MCF 10A (cell line): ENCODE measurements at places on chromosomes 2 and 18. TPM values are rescaled to one million over a fixed set of nuclear protein-coding genes. Genes with fewer than 3 reads are reported as not detected.

Gene OSBPL1A
- 14.8 and 21.5 TPM in 2 replicates for total RNA-seq

Gene ERMN
- total RNA-seq, result not detected in 2 replicates

DNA sequence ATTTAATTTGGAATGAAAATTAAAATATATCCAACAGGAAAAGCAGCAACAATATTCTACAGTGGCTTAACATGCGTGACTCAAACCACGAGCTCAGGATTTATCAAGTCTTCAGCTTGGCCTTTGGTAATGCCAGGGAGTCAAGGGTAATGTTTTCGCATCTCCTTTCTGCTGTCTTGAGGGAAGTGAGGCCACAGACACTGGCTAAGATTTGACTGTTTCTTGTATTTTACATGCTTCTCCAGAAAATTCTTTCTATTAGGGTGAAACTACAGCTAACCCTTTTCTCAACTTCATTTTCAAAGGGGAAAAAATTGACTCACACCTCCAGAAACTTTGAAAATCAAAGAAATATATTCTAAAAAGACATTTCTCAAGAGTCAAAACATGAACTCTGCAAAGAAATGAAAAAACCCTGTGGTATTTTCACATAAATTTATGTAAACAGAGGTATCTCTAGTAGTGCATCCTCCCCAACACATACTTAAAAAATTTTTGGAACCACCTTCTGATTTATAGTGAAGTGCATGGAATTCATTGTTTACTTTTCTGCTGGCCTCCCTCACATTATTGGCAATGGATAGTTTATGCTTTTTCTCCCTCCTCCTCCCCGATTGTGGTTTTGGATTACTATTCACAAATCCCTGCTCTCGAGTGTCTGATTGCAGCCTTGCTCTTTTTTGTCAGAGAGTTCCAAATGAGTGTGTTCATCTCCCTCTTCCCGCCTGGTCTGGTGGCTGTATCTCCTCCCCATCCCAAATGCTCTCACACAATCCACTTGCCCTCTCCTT, 48.7 kb downstream of the DPP4 start:
- peak; percentile 17 for DNase-seq
- no peaks in the 10 kb centered on the region for H3K27me3 ChIP-seq
- peaks cover 26% of the 10 kb centered on the region for H3K4me1 ChIP-seq

DNA sequence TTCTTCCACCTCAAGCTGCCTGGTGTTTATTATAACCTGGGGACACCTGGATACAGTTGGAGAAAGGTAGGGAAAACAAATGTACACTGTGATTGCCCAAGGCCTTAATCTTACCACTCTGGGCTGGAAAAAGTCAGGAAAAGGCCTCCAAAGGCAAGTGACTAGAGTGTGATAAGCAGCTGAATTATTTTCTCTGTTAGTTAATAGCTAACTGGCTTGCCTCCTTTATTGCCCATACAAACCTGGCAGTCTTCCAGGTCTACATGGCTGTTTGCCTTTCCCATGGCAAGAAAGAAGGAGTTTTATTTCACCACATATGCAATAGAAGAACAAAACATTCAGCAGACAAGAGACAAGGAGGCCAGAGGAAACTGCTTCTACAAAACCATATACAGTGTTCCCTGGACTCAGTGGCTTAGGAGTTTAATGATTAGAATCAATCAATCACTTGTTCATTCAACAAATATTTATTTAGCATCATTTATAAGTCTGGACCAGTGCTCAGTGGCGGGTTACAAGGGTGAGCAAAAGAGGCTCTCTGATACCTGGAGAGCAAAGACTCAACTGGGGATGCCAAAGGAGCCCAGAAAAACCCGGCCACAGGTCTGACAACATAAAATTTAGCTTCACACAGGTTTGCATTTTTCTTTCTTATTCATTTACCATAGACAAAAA, 27.5 kb upstream of the SUCLG1 start:
- H3K27me3 ChIP-seq, result no peaks in the 10 kb centered on the region
- no peak overlapping the region for H3K4me3 ChIP-seq
- peak; percentile 6 for DNase-seq

GRCh38 chr2:8154936-8155335, 526.9 kb upstream of the ID2 start:
- H3K27ac ChIP-seq, result no peak overlapping the region
- H3K4me3 ChIP-seq, result no peak overlapping the region
- peaks cover 5% of the 10 kb centered on the region for H3K36me3 ChIP-seq
- DNase-seq, result no peak
- no peaks in the 10 kb centered on the region for H3K4me1 ChIP-seq
- H3K27me3 ChIP-seq, result no peaks in the 10 kb centered on the region

GRCh38 chr2:210839450-210839849, 283.1 kb downstream of the CPS1 start:
- H3K36me3 ChIP-seq, result no peaks in the 10 kb centered on the region
- no peak overlapping the region for H3K4me3 ChIP-seq
- no peaks in the 10 kb centered on the region for H3K4me1 ChIP-seq
- H3K27me3 ChIP-seq, result peaks cover 53% of the 10 kb centered on the region

DNA sequence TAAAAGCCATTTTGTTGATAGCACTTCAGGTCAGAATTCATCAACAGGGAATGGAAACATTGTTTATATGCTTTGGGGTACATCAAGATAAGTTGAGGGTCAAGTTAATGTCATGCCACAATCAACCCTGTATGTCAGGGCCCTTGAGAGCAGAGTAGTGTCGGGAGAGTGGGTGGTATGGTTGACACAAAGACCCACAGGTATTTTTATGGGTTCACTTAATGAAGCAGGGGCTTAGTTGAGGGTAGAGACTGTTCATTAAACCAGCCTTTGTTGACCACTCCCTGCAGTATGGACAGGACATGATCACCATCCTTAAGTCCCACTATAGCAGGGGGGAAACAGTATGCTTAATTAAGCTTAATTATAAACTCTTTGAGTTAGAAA, 5.7 kb downstream of the RPL37A start:
- H3K36me3 ChIP-seq, result peaks cover 95% of the 10 kb centered on the region
- peaks cover 34% of the 10 kb centered on the region for H3K4me1 ChIP-seq
- no peak overlapping the region for H3K27ac ChIP-seq
- DNase-seq, result no peak
- no peaks in the 10 kb centered on the region for H3K27me3 ChIP-seq

GRCh38 chr2:46072101-46072820, 224.9 kb upstream of the EPAS1 start:
- DNase-seq, result no peak
- H3K4me3 ChIP-seq, result no peak overlapping the region
- H3K27me3 ChIP-seq, result no peaks in the 10 kb centered on the region
- no peak overlapping the region for H3K27ac ChIP-seq
- H3K36me3 ChIP-seq, result no peaks in the 10 kb centered on the region
- peaks cover 32% of the 10 kb centered on the region for H3K4me1 ChIP-seq

GRCh38 chr2:173137610-173138009, 62.0 kb downstream of the MAP3K20 start:
- peaks cover 36% of the 10 kb centered on the region for H3K36me3 ChIP-seq
- H3K27ac ChIP-seq, result peak overlapping the region; percentile 92
- H3K4me1 ChIP-seq, result peaks cover 35% of the 10 kb centered on the region
- peak overlapping the region; percentile 74 for H3K4me3 ChIP-seq

DNA sequence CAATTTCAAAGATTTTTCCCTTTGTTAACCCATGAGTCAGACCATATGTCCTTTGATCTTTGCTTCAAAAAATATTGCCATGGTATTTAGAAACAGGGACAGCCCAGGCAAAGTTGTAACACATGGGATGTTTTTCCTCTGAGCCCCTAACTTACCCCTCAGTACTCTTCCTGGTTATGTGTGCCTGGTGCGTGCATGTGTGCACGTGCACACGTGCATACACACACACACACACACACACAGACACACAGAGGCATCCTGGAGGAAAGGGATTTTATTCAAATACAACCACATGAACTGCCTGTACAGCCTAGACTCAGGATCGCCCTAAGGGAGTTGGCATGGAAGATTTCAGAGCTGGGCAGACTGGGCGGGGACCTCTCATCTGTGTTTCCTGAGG, 5.1 kb downstream of the AFF3 start:
- H3K27ac ChIP-seq, result no peak overlapping the region
- DNase-seq, result no peak
- H3K36me3 ChIP-seq, result no peaks in the 10 kb centered on the region
- H3K4me3 ChIP-seq, result no peak overlapping the region

Gene C2orf80
- total RNA-seq, result not detected in 2 replicates

DNA sequence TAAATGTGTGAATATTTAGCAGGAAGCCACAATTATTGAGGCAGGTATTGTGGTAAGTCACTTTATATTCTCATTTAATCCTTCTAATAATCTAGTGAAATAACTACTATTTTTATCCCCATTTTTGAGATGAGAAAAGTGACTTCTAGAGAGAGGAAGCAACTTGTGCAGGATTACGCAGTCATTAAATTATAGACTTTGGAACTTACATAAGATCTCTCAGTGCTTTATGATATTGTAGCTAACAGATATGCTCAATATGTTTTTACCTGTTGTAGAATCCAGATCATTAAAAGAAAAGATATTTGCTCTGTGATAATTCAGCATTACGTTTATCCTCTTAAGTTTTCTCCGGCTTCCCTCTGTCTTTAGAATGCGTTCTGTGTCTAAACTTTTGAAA, 50.5 kb downstream of the MBD5 start:
- no peak for DNase-seq
- no peaks in the 10 kb centered on the region for H3K36me3 ChIP-seq
- H3K27me3 ChIP-seq, result no peaks in the 10 kb centered on the region

- no peak overlapping the region for H3K27ac ChIP-seq
- H3K4me3 ChIP-seq, result no peak overlapping the region
- H3K36me3 ChIP-seq, result peaks cover 5% of the 10 kb centered on the region
- DNase-seq, result no peak
- no peaks in the 10 kb centered on the region for H3K4me1 ChIP-seq
Observed at GRCh38 chr2:219772103-219772635, 144.7 kb downstream of the SLC4A3 start.

GRCh38 chr2:53843595-53843994, 16.2 kb downstream of the GPR75 start:
- DNase-seq, result no peak
- peaks cover 7% of the 10 kb centered on the region for H3K36me3 ChIP-seq
- H3K4me1 ChIP-seq, result peaks cover 4% of the 10 kb centered on the region
- H3K4me3 ChIP-seq, result no peak overlapping the region

Gene VPS4B
- total RNA-seq, result 67.8 and 89.8 TPM in 2 replicates

DNA sequence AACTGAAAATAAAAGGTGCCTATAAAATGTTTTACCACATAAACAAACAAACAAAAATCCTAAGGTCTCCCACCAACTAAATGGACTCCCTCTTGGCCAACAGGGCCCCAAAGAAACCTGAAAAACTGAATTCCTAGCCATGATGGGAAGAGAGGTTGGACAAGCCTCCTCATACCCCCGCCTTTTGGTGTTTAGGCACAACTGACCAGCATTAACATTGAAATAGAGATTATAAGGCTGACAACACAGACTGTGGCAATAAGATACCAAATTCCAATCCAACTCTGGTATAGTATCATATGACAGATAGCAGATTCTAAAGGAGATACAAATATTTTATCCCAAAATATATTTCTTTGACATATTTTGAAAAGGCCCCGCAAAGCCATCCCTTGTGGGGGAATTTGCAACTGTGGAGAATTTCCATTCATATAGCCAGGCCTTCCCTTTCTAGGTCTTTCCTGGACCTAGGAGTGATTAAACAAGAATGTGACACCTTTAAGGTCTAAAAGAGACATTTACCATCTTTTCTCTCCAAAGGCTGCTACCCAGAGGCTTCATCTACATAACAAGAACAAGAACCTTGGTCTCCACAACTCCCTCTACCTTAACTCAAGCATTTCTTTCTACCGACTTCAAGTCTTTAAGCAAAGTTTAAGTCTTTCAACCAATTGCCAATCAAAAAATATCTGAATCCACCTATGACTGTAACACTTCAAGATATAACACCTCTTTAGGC, 80.0 kb downstream of the CHN1 start:
- no peaks in the 10 kb centered on the region for H3K36me3 ChIP-seq
- no peak overlapping the region for H3K27ac ChIP-seq
- H3K4me3 ChIP-seq, result no peak overlapping the region
- no peak for DNase-seq
- H3K4me1 ChIP-seq, result no peaks in the 10 kb centered on the region

DNA sequence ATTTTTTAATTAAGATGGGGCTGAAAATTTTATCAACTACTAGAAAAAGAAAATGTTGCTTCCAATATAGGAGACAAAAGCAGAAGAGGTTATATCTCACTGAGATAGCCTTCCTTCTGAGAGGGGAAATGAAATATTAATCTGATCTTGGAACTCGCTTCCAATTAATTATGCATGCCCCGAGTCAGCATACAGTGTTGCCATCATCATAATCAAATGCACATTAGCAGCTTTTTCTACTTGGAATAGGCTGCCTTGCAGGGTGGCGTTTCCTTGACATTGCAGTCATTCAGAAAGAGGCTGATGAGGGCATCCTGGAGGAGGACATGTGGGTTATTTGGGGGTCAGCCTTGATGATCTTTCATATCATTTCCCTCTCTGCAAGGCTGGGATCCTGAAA, 18.4 kb upstream of the RPL37A start:
- peaks cover 43% of the 10 kb centered on the region for H3K36me3 ChIP-seq
- H3K27ac ChIP-seq, result no peak overlapping the region
- peaks cover 9% of the 10 kb centered on the region for H3K4me1 ChIP-seq
- DNase-seq, result no peak
- no peak overlapping the region for H3K4me3 ChIP-seq
- no peaks in the 10 kb centered on the region for H3K27me3 ChIP-seq

Gene CASP10
- total RNA-seq, result 0.19 and 0.27 TPM in 2 replicates

Gene NHEJ1
- total RNA-seq, result 7.5 and 11.5 TPM in 2 replicates

DNA sequence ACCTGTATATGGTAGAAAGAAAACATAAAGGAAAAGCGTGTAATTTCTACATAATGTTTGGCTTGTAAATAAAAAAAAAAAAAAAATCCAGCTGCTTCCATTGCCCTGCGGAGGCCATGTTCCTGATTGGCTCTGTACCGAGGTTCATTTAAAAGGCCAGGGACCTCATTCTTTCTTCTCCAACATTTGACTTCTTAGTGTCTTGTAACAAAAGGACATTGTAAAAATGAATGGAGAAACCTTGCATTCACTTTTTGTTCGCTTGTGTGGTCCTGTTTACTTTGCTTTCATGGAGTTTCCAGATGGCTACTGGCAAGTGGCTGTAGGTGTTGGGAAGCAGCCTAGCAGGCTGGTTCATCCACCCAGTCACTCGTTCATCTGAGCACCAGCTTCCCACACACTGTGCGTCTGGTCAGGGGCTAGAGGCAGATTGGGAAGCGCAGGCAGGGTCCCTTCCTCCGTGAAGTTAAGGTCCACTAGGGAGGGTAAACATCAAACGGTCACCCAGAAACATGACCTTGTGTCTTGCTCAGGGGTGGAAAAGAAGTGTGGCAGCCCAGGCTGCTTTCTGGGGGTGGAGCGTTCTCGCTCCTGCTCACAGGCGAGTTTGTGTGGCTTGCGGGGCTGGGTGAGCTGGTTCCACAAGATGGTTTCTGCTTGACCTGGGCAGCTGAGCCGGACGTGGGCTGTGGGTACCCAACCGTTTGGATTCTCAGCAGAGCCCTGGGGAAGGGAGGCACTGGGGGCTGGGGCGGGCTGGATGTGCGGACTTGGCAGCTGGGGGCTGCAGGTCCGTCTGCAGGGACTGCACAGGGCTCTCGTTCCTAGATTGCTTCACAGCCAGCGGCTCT, 260.7 kb downstream of the AGAP1 start:
- no peak overlapping the region for H3K4me3 ChIP-seq
- H3K36me3 ChIP-seq, result peaks cover 32% of the 10 kb centered on the region

Gene TRIM54
- not detected in 2 replicates for total RNA-seq

GRCh38 chr18:21997207-21998143, 171.9 kb upstream of the GATA6 start:
- H3K27me3 ChIP-seq, result no peaks in the 10 kb centered on the region
- no peaks in the 10 kb centered on the region for H3K36me3 ChIP-seq
- peaks cover 5% of the 10 kb centered on the region for H3K4me1 ChIP-seq
- DNase-seq, result peak; percentile 65
- no peak overlapping the region for H3K4me3 ChIP-seq

- H3K4me3 ChIP-seq, result no peak overlapping the region
- H3K27me3 ChIP-seq, result no peaks in the 10 kb centered on the region
- H3K27ac ChIP-seq, result no peak overlapping the region
- no peaks in the 10 kb centered on the region for H3K36me3 ChIP-seq
- DNase-seq, result no peak
Observed at GRCh38 chr2:149816756-149817551, 229.4 kb upstream of the MMADHC start.
